ENCODE measurements at places on chromosomes 11 and 22.

- no peak for DNase-seq
These were observed 10.9 kb downstream of the SRPRA start for GRCh38 chr11:126257764-126258163.

GRCh38 chr11:30465192-30465591, 121.0 kb downstream of the MPPED2 start:
- DNase-seq, result no peak

DNA sequence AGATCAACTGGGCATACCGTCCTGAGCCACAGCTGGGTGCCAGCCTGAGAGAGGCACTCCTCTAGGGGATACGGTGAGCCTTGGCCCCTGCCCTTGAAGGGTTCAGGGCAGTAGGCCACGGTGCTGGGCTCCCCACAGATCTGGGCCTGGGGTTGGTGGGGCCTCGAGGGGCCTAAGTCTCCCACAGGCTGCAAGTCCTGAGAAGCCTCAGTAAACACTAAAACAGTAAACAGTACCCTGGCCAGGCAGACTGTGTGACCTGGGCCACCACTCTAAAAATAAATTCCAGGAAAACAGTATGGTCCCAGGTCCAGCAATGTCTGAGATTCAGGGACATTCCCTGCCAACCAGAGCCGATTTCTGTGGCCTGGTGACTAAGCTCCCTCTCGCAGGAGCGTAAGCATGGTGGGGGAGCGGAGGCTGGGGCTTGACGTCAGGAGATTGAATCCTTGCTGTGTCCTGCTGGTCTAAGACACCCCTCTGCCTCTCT, 2.3 kb upstream of the RHOD start:
- DNase-seq, result no peak

GRCh38 chr11:3046641-3047040, 10.6 kb downstream of the CARS1 start:
- DNase-seq, result no peak

- no peak for DNase-seq
These were observed 2.8 kb upstream of the DBX1 start for GRCh38 chr11:20162824-20163782.

GRCh38 chr11:34223021-34223813, 117.8 kb downstream of the NAT10 start:
- DNase-seq, result no peak
